Uterus (tissue), 4 donors: ENCODE measurements at places on chromosomes 2 and 18.

DNA sequence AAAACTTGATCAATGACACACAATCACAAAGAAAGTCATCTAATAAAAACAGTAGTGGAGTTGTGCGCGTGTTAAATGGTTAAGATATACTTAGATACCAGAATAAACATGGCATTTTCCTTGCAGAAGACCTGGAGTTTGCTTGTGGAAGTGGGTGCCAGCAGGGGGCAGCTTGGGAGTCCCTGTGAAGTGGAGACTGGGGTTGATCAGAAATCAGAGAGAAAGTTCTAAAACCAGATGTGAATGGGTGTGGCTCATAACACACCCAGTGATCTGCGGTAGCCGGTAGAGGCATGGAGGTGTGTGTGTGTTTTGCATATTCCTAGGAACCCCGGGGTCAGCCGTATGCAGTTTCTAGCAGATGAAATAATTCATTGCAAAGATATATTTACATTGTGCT, 300.1 kb upstream of the TRIB2 start:
- peak; percentile 32 for DNase-seq

DNA sequence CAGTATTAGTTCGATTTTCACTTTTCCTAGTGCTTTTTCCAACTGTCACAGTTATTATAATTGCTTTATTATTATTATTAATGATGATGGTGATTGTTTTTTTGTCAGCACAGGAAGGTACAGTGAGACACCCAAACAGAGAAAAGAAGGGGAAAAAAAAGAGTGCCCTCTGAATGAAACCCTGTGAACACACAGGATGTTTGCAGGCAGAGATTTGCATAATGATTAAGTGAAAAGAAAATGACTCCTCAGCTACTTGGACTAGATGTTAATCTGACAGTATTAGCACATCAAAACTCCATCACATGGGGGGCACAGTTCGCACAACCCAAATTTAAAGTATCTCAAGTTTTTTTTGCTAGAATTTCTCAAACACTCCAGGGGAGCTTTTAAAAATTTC, 32.9 kb downstream of the ADD2 start:
- DNase-seq: no peak

DNA sequence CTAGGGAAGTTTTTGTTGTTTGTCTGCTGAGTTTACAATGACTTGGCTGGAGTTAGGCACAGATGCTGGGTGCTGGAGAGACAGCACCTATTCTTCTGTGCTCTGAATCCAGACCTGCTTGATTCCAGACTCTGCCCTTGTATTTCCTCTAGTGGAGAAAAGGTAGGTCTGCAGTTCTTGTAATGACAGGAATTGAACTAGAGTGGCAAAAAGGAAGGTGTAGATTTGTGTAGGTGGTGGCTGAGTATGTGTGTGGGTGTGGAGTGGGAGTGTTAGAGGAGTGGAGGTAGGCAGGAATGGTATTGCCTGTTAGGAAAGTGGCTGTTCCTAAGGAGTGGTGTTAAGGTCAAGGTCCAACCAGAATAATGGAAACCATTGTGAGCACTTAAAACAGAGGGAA, 71.9 kb upstream of the LYPD6 start:
- DNase-seq: no peak

- DNase-seq: no peak
Measured at GRCh38 chr2:54000524-54000923, 29.7 kb upstream of the PSME4 start.

- DNase-seq: no peak
Measured at GRCh38 chr2:150824118-150824517, 336.7 kb upstream of the RND3 start.

DNA sequence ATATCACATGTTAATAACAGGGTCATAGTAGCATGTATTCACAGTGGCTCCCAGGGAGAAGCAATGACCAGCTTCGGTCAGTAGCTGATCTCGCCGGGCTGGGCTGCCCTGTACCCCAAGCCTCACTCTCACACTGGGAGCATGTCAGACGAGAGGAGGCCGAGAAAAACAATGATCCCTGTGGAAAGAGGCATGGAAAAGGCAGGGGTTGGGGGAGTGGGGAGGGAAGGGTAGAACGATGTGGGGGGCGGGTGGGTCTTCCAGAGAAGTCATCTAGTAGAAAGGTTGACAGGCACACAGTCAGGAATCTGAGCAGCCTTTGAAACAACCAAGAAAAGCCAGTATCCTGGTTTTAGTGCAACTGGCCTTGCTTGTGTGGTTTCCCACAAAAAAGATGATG, 25.4 kb downstream of the TGFA start:
- DNase-seq: no peak

DNA sequence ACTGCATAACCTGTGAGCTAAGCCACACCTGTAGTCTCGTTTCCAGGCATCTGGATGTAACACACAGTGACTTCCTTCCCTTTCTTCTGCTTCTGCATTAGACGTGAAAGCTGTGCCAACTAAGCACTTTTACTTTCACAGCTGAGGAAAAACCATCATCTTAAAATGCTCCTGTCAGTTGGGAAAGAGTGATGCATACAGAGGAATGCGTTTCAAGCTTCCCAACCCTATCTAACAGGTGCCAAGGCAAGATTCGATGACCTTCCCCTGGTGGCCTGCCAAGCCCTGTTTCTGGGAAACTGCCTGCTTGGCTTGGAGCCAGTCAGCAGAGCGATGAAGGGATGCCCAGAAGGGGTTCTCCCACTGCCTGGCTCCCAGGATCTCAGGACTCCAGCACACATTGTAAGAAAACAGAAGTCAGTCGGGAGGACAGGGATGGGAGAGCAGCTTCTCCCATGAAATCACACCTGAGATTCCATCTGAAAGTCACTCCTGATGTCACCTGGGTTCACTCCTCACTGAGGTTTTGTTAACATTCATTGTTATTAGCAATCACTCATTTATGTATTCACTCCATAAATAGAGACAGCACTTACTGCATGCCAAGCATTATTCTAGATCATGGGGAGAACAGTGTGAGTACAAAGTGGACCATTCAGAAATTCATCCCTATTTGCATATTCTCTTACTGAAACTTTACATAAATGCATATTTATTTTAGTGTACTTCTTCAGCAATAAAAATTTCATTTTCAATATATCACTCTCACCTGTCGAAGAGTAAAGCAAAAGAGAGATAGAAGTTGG, 64.1 kb downstream of the DTNA start:
- peak; percentile 29 for DNase-seq

DNA sequence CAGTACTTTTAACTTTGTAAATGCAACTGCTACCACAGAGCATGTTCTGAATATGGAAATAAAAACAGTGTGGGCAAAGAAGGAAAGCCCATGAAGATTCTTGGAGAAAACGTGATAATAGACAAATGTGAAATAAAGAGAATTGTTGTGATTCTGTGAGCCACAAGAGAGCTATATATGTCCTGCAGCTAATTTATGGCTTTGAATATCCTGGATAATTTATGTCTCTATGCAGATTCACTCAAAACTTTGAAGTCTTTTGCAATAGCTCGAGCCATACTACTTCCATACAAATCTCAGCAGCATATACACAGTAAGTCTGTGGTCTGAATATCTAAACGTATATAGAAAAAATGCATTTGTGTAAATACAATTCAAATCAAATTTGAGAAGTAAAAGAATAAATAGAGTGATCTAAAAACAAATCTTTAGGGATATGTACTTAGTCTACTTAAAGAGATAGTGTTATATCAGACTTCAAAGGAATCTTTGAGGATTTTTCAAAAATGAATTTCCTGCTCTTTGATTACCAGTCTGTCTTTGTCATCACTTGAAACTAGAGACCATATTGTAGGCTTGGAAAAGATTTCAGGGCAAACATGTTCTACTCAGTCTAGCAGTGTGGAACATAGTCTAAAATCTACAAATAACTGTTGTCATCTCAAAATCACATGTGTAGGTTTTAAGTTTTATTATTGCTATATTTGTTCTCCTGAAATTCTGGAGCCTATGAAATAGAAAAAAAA, 107.1 kb downstream of the CSRNP3 start:
- no peak for DNase-seq

- no peak for DNase-seq
Measured at GRCh38 chr2:72765997-72766609, 59.7 kb downstream of the EXOC6B start.

DNA sequence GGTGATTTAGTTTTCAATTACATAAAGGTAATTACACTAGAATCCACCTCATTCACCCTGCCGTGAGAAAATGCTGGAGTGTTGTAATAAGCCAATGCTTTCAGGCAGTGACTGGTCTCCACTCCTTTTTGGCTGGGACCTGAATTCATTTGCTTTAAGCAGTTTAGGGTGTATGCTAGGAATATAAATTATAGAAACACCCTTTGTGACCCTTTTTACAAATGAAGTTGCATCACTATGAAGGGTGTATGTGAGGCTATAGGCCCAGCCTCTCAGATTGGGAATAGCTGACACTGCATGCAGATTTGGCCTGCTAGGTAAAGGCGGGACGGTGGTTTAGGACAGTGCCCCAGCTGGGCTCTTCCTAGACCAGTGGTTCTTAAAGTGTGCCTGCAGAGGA, 50.8 kb upstream of the NFE2L2 start:
- DNase-seq: no peak

DNA sequence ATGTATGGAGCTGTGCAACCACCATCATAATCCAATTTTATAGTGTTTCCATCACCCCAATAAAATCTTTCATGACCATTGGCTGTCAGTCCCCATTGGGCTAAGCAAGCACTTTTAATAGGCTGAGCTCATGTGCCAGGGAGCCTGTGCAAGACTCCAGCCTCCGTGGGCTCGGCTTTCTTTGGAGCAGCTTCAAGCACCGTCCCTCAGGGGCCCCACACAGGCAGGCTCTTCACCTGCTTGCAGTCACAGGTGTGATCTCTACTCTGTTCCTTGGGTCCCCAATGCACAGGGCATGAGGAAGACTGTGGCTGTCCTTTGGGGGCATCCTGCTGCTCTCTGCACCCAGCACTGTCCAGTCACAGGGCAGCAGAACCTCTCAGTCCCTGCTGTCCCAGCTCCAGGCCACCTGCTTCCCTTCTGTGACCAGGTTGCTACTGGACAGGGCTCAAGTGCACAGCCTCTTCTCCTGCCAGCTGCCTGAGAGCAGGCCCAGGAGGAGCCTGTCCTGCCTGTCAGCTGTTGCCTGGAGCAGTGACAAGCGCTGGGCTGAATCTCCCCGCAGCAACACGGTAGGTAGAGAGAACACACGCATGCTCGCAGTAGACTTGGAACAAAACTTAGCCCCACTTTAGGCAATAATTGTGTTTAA, 40.7 kb upstream of the TMEM131 start:
- no peak for DNase-seq

DNA sequence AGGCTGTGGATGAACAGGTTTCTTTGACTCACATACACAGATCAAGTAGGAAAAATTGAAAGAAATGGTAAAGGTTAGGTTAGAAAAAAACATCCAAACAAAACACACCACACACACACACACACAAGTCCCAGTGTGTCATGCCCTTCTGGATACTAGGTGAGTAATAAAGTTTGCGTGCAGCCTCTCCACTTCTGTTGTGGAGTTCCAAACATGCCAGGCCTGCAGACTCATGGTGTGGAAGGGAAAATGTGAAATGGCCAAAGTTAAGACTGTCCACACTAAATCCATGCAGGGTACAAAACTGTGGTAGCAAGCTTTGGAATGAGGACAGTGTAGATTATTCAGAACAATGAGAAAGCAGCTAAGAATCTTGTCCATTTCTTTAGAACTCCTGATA, 114.6 kb downstream of the IKZF2 start:
- DNase-seq: no peak

- DNase-seq: no peak
Measured at GRCh38 chr18:31500051-31500688, 2.2 kb downstream of the DSG2 start.

DNA sequence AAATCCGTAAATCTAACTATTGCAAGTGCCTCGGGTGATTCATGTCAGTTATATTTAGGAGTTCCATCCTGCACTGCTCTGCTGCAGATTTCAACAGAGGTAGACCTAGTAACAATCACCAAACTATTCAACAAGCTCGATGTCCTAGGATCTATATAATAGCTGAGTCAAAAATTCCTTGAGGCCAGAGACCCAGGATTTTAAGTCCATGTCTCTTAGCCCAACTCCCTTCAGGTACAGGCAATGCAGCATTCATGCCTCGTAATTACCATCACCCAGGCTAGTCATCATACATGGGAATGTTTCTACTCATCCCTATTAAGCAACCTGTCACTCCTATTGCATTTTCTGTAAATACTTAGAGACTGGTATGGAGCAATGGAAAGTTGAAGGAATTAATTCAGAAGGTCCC, 729 bp downstream of the TM4SF20 start:
- no peak for DNase-seq

- no peak for DNase-seq
Measured at GRCh38 chr2:237432484-237433092, 18.6 kb upstream of the COL6A3 start.

DNA sequence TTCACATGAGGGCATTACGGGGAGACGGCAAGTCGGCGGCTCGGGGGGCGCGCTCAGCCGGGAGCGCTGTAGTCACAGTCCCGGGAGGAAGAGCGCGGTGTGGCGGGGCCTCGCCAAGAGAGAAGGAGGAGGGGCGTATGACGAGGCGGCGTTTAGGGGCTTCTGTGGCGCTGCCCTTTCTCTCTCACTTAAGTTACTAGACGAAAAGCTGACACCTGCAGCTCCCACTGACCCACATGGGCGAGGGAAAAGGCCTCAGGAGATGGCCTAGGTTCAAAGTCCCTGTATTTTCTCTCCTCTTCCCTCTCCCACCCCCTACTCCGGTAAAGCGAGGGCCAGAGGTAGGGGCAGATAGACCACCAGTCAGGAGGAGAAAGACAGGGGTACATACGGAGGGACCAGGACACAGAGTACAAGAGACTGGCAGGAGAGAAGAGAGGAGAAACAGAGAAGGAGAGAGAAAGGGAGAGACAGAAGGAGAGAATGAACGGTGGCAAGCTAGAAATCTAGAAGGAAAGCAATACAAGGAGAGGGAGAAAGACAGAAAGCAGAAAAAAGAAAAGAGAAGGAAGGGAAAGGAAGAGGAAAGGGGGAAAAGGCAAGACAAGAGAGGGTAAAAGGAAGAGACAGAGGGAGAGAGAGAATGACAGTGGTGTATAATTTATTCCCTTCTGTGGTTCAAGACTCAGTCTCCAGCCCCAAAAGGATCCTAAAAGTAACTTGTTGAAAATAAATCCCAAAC, 3.8 kb downstream of the SIX2 start:
- DNase-seq: no peak

DNA sequence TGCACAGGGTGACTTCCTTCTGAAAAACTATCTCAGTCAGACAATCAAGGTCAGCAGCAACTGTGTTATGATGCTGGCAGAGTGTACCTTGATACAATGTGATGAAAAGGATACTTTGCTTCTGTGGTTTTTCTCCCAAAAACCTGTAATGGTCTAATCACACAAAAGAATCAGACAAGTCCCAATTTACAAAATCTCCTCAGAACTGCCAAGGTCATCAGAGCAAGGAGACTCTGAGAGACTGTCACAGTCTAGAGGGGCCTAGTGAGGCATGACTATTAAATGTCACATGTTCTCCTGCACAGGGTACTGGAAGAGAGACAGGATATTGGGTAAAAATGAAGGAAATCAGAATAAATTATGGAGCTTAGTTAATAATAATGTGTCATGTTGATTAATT, 185.4 kb downstream of the ST6GAL2 start:
- no peak for DNase-seq

- no peak for DNase-seq
Measured at GRCh38 chr18:574865-575645, 5.1 kb upstream of the CETN1 start.

- no peak for DNase-seq
Measured at GRCh38 chr2:74566076-74566753, 11.7 kb downstream of the DOK1 start.

- no peak for DNase-seq
Measured at GRCh38 chr18:48132797-48133655, 202.6 kb upstream of the SMAD2 start.
